ENCODE measurements at places on chromosomes 5 and 9. TPM values are rescaled to one million over a fixed set of nuclear protein-coding genes. Genes with fewer than 3 reads are reported as not detected.

GRCh38 chr5:133579766-133580165 lies 32.6 kb downstream of the FSTL4 start:
- no peak for DNase-seq

The PCA3 gene
- total RNA-seq, result 0.05 TPM

- no peak for DNase-seq
These were observed 512.4 kb upstream of the CHD1 start for GRCh38 chr5:99441235-99441634.

The PCDHGA1 gene
- under 0.01 TPM for total RNA-seq

Data from renal cortical epithelial cell (primary cell).